Panc1 (cell line): ENCODE measurements at places on chromosomes 4 and X. TPM values are rescaled to one million over a fixed set of nuclear protein-coding genes. Genes with fewer than 3 reads are reported as not detected.

Gene FGF5
- total RNA-seq = 1.3 TPM

Gene TXK
- 0.26 TPM for total RNA-seq

Gene CDS1
- total RNA-seq = 16.1 TPM

Gene RASSF6
- 0.15 TPM for total RNA-seq

Gene DCX
- total RNA-seq = 0.13 TPM

DNA sequence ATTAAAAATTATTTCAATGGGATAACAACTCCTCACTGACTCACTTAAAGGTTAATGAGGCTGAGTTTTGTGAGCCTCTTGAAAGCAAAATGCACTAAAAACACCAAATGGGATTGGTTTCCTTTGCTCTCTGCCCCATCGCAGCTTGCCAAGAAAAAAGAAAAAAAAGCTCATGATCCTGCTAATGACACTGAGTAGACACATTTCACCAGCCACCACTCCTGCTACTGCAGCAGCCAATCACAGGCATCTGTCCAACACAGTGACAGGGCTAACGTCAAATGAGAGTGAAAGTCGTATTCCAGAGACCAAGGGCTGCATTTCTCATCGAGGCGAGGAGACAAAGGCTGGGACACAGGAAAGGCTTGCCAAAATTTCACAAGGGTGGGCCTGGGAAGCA, 5.2 kb downstream of the APBB2 start:
- peaks cover 41% of the 10 kb centered on the region for H3K4me1 ChIP-seq
- peak overlapping the region; percentile 62 for H3K27ac ChIP-seq
- H3K4me3 ChIP-seq = no peak overlapping the region
- H3K36me3 ChIP-seq = peaks cover 4% of the 10 kb centered on the region; the same call in 1 of the 2 replicates
- no peak for DNase-seq
- H3K27me3 ChIP-seq = no peaks in the 10 kb centered on the region

- H3K4me3 ChIP-seq = no peak overlapping the region
- no peak overlapping the region for H3K27ac ChIP-seq
- H3K36me3 ChIP-seq = no peaks in the 10 kb centered on the region
- H3K27me3 ChIP-seq = no peaks in the 10 kb centered on the region
These were observed 34.9 kb downstream of the GPR143 start for GRCh38 chrX:9730752-9731151.

- H3K36me3 ChIP-seq = no peaks in the 10 kb centered on the region
- H3K4me1 ChIP-seq = no peaks in the 10 kb centered on the region
- DNase-seq = no peak
- H3K27me3 ChIP-seq = peaks cover 3% of the 10 kb centered on the region
- no peak overlapping the region for H3K4me3 ChIP-seq
These were observed 64.0 kb downstream of the OR13H1 start for GRCh38 chrX:131607792-131608369.

- no peak overlapping the region for H3K27ac ChIP-seq
- no peak overlapping the region for H3K4me3 ChIP-seq
- DNase-seq = no peak
- H3K27me3 ChIP-seq = no peaks in the 10 kb centered on the region
- H3K36me3 ChIP-seq = no peaks in the 10 kb centered on the region
- no peaks in the 10 kb centered on the region for H3K4me1 ChIP-seq
These were observed 144.3 kb downstream of the CHIC2 start for GRCh38 chr4:53920116-53920515.

GRCh38 chr4:6855692-6856297, 53.8 kb upstream of the TBC1D14 start:
- H3K4me1 ChIP-seq = no peaks in the 10 kb centered on the region; the same call in 1 of the 2 replicates
- H3K4me3 ChIP-seq = no peak overlapping the region

DNA sequence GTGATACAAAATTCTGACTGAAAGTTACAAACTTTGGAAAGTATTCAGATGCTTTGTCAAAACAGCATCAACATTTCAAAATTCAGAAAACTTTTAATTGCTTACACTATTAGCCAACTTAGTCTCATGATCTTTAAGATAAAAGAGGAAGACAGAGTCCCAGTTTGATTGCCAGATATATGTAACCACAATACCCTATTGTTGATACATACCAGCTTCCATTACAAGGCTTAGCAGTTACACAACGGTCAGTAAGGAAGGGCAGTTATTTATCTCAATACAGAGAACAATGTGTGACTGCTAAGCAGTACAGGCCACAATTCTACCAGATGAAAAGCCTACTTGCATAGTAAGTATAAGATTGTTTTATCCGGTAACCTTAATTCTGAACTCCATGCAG, 138.4 kb downstream of the SPANXN3 start:
- H3K27me3 ChIP-seq = no peaks in the 10 kb centered on the region
- no peaks in the 10 kb centered on the region for H3K4me1 ChIP-seq
- no peak overlapping the region for H3K4me3 ChIP-seq

DNA sequence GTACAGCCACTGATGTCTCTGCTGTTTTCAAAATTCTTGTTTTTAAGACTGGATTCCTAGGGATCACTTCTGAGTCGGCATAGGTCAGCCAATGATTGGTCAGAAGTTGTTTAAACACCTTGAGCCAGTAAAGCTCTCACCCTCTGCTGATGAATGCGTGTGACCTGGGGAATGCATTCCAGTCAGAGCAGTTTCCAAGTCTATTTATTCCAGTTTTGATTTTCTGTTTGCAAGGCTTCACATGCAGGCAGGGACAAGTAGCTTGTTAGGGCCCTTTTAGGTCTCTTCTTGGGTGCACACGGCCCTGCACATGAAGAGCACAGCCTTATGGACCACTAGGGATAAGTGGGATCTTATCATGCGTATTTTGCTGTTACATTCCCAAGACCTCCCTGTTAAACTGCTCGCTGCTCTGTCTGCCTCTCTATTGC, 47.0 kb downstream of the KLHL15 start:
- no peak overlapping the region for H3K4me3 ChIP-seq
- H3K27me3 ChIP-seq = no peaks in the 10 kb centered on the region
- no peak for DNase-seq

- no peaks in the 10 kb centered on the region for H3K4me1 ChIP-seq
- no peaks in the 10 kb centered on the region for H3K27me3 ChIP-seq
- H3K36me3 ChIP-seq = no peaks in the 10 kb centered on the region
- H3K4me3 ChIP-seq = no peak overlapping the region
These were observed 334.3 kb upstream of the GATB start for GRCh38 chr4:152094970-152095700.

DNA sequence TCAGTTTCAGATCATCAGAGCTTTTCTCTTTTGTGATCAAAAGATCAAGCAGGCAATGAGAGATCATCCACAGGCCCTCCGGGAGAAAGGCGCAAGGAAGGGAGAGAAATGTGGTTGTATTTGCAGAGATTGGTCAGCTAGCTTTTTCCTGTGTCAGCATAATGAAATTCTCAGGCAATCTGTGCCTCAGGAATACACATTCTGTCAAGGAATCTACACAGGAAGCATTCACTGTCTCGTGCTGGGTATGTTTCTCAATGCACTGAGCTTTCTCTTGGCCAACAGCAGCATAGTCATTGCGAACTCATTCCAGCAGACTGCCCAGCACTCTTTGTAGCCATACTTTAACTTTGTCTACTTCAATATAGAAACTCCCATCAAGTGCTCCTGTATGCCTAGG, 413.7 kb downstream of the PPP3CA start:
- H3K36me3 ChIP-seq = no peaks in the 10 kb centered on the region
- no peaks in the 10 kb centered on the region for H3K4me1 ChIP-seq
- DNase-seq = no peak
- no peaks in the 10 kb centered on the region for H3K27me3 ChIP-seq

DNA sequence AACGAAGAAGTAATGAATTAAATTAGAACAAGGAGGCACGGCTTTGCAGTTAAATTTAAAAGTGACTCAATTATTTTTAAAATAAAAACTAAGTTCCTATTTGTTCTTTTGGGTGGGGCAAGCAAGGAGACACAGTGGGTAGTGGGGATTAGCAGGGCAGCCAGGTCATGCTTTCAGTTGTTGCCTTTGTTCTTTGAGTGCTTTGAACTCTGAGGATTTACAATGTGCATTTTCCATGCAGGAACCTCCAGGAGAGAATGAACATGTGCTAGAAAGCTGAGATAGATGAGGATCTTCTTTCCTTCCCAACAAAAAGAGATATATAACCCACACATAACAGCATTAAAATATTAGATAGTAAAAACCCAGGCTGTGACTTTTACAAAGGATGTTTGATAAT, 420.4 kb upstream of the CTSO start:
- H3K4me1 ChIP-seq = no peaks in the 10 kb centered on the region
- H3K27ac ChIP-seq = no peak overlapping the region
- H3K4me3 ChIP-seq = no peak overlapping the region
- no peaks in the 10 kb centered on the region for H3K36me3 ChIP-seq
- no peaks in the 10 kb centered on the region for H3K27me3 ChIP-seq

GRCh38 chr4:126458993-126459392, 1144.2 kb downstream of the FAT4 start:
- H3K4me3 ChIP-seq = no peak overlapping the region
- H3K4me1 ChIP-seq = no peaks in the 10 kb centered on the region
- no peak for DNase-seq
- no peak overlapping the region for H3K27ac ChIP-seq
